Ecto neural progenitor cell (in vitro differentiated cells): ENCODE measurements at places on chromosomes 7 and 10.

DNA sequence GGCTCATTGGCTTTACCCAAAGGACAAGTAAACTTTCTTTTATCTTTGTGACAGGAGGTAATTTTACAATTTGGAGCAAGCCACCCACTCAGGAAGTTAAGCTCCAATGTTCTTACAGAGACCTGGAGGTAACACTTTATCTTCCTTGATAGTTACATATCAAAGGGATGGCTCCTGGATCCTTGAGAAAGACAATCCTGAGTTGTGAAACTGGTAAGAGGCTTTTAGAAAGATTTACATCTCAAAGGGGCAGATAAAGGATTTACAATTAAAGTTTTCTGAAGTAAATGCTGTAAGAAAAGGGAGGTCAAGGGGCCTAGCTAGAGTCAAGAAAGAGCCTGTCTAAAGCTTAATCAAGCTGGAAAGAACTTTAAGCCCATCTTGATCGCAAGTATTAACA is 124.4 kb upstream of the ZNF804B start:
- DNase-seq = no peak

GRCh38 chr7:55556492-55556891 is 15.8 kb downstream of the VOPP1 start:
- DNase-seq = no peak

DNA sequence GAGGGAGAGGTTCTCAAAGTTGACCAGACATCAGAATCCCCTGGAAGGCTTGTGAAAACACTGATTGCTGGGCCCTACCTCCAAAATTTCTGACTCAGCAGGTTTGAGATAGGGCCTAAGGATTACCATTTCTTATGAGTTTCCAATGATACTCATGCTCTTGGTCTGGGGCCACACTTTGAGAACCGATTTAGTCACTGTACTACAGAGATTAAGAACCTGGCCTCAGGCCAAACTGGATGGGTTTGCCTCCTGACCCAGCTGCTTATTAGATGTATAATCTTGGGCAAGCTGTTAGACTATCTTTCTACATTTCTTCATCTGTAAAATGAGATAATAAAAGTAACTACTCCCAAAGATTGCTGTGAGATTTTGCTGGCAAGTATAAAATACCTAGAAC is 77.1 kb upstream of the SCIN start:
- DNase-seq = no peak

- DNase-seq = no peak
These were observed 66.8 kb upstream of the COL13A1 start for GRCh38 chr10:69734797-69735468.

DNA sequence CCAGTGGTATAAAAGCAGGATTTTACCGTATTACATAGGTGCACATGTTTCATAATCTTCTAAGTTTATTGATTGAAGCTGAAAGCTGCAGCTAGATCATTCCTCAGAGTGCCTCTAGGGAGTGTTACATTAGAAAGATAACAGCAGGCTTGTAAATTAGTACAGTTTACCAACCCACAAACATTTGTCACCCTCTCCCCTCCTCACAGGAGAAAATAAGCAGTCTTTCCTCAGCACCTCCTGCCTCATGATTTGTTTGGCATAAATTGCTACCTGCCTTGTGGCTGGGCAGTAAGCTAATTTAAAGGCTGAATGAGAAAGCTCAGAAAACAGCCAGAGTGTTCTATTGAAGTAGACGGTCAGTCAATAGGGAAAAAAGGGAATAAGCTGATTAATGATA is 74.2 kb downstream of the NXPH1 start:
- no peak for DNase-seq

GRCh38 chr10:60870803-60871202 is 73.2 kb downstream of the RHOBTB1 start:
- DNase-seq = no peak

DNA sequence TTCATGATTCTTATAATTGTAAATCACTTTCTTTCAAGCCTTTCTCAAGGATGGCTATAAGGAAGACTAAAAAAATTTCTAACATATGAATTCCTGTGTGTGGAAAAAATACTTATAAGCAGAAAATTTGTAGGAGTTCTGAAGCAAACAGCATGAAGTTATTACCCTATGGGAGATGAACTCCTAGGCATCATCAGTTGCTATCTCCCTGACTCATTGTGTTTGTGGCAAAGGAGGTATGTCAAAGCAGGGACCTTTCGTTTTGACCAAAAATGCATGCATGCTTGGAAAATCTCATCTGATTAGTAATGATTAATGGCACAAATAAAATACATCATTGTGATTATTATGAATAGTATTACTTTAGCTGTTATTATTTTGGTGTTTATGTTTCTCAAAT is 59.4 kb downstream of the CALCR start:
- DNase-seq = no peak

DNA sequence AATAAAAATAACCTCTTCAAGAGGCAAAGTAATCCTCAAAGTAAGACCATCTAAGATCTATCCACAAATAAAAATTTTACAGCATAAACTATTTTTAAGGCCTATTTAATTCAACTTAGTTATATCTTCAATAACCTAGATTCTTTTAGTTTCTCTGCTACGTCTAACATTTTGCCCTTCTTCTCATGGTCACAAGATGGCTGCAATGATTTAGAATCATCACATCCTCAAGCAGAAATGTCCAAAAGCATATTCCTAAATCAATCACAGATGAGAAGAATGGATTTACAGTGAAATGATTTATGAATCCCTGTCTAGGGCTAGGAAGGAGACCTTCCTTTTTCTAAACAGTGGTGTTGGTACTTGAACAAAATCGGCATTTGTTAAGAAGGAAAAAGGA is 304.7 kb downstream of the ARHGAP12 start:
- no peak for DNase-seq

DNA sequence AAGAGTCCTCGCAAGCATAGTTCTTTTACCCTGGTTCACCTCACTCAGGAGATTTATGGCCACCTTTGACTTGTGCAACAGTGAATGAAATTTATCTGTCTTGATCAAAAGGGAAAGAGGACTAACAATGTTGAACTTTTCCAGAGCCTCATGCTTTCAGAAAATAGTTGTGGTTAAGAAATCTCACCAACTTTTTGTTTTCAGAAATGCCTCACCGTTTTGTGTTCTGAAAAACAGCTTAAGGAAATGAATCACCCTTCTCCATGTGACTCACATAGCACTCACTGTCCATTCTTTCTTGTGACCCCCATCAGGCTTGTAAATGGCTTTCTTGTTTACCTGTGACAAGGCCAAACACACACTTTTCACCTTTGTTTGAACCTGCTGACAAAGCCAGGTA is 148.6 kb upstream of the FAM3C start:
- no peak for DNase-seq

GRCh38 chr7:99624484-99624883 is 7.7 kb downstream of the ZSCAN25 start:
- DNase-seq = peak; percentile 21

DNA sequence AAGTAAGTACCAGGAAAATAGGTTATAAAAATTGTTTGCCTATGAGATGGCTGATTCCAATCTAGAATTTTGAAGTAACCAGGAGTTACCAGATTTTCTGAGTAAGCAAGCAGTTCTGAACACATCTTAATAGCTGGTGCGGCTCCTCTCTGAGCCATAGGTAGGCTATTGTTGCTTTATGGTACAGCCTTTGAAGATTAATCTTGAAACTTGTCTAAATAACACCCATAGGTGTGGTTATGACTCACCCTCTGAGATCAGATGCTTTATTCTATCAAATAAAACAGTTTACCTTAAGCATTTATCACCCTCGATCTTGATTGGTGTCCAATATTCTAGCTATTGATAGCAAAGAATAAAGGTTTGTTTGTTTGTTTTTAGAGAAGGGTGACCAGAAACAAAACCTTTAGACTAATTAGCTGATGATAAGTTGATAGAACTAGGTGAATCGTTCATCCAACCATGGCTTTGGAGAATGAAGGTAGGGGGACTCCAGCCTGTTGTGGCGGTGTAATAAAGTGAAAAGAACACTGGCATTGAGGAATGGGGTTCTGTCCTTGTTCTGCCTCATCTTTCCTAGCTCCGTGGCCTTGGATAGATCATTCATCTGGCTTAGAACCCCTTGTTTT is 72.2 kb downstream of the VTI1A start:
- DNase-seq = no peak

DNA sequence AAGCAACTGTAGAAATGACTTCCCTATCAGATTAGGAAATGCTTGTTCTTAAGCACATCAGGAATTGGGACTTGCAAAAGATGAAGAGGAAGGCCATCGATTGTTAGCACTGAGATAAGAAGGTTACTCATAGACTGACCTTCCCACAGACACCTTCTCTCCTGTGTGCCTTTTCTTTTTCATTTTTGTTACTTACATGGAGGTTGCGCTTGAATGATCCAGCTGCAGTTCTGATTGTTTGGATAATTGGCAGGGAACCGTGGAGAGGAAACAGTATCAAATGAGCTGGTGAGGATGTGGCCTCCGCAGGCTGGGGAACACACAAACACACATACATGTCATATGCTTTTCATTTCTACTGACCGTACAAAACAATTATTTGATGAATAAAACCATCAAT is 134.9 kb upstream of the RSU1 start:
- DNase-seq = no peak

DNA sequence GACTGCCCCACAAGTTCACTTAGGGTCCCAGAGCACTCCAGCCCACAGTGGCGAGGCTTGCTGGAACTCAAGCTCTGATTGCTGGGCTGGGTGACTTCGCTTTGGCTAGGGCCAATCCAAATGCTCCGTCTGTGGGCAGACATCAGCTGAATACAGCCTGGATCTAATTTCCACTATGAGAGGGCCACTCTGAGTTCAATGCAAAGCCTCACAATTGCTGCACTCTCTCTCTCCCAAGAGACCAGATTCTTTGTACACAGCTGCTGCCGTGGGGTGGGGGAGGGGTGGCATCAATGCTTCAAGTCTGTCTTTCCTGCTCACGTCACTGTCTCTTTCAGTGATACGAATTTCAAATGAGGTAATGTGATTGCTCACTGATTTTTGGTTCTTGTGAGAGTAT is 47.3 kb upstream of the BPGM start:
- DNase-seq = no peak

- no peak for DNase-seq
These were observed 221.3 kb upstream of the FRMD4A start for GRCh38 chr10:14552015-14552414.

DNA sequence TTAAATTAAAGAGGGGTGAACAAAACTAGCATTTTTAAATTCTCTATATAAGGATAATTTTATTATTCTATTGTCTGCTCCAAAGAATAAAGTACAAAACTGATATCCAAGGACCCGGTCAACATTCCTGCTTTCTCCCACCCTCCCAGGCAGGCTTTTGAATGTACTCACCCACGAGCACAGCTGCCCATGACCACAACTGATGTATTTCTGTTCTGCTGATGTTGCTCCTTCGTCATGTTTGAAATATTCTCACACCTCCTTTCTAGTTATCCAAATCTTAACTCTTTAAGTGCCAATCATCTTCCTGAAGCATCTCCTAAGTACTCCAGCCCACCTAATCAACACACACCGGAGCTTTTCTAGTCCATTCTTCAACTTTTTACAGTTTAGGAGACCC is 46.7 kb downstream of the CALD1 start:
- no peak for DNase-seq

DNA sequence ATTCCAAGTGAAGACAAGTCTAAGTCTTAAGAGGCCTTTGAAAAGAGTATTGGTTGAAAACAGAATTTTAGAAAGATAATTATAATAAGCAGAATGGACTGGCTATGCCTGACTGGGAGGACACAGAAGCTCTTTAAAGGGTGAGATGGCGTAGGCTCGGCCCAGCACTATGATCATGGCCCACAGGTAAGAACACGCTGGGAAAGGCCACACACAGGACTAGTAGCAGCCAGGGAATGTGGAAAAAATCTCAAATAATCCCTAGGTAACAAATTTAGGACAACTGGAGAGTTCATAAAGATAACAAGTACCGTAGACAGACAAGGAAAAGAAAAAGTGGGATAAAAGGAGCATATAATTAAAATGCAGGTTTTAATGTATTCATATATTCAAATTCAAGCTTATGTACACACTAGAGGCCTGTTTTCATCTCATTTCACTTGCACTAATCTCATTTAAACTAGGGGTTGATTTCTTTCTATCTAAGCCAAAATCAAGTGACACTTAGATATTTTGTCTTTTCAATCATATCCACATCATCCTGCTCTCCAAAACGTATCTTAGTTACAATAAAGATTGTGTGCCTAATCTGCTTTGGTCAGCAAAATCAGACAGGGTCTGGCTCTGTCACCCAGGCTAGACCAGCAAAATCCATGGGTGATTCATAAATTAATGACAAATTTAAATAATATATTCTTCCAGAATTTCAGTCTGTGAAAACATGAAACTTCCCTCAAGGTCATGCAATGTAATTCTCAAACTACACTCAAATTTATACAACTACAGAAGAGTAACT is 53.0 kb downstream of the EZH2 start:
- no peak for DNase-seq

DNA sequence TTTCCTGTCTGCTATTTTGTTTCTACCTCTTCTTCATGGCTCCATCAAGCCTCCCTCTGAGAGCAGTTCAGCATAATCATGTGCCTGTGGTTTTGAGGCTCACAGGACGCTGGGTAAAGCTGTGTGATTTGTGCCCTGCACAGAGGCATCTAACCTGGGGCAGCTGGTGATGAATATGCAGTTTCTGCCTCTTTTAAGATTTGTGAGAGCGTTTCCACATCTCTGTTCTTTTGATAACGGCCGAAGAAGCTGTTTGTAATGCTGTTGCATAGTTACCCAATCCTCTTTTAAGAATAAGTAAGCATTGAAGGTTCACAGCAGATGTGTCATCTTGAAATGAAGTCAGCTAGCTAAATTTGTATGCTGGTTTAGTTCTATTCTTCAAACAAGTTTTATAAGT is 45.2 kb downstream of the PNLIPRP3 start:
- DNase-seq = no peak

- DNase-seq = no peak
These were observed 160.4 kb upstream of the LAMB4 start for GRCh38 chr7:108290459-108291151.

DNA sequence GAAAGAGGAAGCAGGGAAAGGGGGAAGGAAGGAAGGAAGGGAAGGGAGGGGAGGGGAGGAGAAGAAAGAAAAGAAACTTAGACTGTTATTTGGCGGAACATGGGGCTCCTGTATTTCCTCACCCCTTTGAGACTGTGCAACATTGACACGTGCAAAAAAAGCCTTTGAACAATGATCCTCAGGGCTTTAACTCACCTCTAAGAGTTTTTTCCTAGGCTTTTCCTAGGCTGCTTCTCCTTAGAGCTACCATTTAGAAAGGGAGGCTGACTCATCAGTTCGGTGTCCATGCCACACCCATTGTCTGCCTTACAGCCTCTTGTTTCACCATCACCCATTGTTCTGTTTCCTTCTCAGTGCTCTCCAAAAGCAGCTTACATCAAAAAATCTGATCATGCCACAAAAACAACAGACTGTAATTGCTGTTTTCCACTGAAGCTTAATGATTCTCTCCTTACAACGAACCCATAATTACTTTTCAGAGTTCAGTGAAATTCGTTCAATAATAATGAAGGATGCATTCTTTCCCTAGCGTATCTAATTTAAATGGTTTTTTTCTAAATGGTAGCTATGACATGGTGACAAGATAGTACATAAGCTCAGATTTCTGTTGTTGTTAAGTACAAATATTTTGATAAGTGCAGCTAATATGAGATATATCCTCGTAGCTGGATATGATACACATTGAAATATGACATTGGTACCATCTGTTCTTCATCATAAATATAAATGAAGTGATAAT is 90.8 kb downstream of the PRLHR start:
- DNase-seq = no peak

- DNase-seq = no peak
These were observed 24.1 kb downstream of the TAX1BP1 start for GRCh38 chr7:27763983-27764508.

- DNase-seq = no peak
These were observed 23.1 kb upstream of the MACC1 start for GRCh38 chr7:20240080-20240926.

GRCh38 chr7:85160223-85160622 is 26.6 kb downstream of the SEMA3D start:
- no peak for DNase-seq
